Stimulated activated CD8-positive, alpha-beta memory T cell treated with anti-CD3 and anti-CD28 coated beads, Interleukin-4, amount 100 ng/mL, for 1 hour (primary cell): ENCODE measurements at places on chromosomes 2 and 18.

- no peak for DNase-seq
These were observed 136.0 kb upstream of the SPOPL start for GRCh38 chr2:138365581-138365980.

GRCh38 chr2:189698020-189698887 lies 23.8 kb downstream of the ANKAR start:
- DNase-seq: no peak

DNA sequence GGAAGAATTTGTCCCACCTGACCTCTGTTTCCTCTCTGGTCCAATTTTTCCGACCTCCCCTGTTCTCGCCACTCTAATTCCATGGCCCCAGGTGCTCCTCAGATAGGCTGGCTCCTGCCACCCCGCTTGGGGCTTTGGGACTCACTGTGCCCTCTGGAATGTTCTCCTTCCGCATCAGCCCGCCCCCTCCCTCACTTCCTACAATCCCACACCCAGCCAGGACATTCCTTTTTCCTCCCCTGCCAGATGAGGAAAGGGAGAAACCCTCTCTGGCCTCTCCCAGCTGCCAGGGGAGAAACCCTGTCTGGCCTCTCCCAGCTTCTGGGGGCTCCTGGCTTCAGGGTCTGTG lies 3.1 kb upstream of the OR6B2 start:
- DNase-seq: no peak

DNA sequence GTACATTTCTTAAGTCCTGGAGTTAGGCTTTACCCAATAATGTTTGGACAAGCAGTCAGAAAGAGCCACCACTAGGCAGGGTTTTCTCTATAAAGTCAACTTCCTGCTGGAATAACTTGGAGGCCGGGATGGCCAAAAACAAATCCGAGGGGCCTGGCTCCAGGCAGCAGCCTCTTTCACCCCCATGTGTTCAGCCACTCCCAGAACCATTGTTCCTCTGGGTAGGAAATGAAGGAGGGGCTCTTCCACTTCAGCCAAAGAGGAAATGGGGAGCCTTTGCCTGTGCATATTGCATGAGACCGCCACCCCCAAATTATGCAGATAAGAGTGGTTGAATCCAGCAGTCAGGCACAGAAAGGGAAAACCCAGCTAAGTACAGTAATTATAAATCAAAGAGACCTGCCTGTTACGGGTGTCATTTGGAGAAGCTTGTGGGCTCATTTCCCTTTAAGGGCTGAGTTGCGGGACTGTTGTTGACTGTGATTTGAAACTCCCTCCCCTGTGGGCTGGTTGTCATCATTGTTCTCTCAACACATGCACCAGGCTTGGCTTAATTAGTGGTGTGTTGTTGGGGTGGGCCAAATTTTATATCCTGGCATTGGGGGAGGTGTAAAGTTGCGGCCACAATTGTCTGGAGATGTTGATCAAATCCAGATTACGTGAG lies 212.8 kb upstream of the SOX11 start:
- DNase-seq: no peak

DNA sequence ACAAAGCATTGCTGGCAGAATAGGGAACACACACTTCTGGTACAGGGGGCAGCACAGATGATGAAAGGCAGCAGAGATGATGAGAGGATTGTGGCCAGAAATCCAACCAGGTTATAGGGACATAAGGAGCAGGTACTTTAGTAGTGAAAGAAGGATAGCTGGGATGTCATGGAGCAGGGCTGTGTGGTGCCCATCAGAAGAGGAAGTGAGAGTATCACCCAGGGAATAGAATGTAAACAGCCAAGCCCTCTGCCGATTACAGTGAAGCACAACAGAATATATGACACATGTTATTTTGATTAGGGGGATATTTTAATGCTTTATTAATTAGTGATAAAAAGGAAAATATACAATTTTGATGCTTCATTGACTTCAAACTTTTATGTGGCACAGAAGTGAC lies 883.4 kb upstream of the CDH2 start:
- DNase-seq: no peak

DNA sequence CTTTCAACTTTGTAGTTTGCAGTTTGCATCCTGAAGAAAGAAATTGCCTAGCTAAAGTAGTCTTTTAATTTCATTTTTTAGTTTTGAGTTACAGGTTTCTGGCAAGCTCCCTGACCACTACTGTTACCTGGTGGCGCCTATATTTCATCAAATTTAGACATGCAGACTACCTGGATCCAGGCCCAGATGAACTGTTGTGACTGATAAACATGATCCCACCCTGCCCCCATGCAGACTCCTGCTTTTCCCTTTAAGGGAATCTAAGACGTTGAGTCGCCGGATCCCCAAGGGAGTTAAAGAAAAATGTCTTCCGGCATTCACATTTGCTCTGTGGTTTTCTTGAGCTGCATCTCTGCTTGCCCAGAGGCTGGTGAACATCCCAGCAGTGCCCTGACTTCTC lies 22.2 kb downstream of the METAP1D start:
- no peak for DNase-seq

- DNase-seq: no peak
These were observed 411.6 kb downstream of the RND3 start for GRCh38 chr2:150075831-150076230.

GRCh38 chr18:35377875-35378573 lies 887 bp upstream of the ZNF396 start:
- no peak for DNase-seq

DNA sequence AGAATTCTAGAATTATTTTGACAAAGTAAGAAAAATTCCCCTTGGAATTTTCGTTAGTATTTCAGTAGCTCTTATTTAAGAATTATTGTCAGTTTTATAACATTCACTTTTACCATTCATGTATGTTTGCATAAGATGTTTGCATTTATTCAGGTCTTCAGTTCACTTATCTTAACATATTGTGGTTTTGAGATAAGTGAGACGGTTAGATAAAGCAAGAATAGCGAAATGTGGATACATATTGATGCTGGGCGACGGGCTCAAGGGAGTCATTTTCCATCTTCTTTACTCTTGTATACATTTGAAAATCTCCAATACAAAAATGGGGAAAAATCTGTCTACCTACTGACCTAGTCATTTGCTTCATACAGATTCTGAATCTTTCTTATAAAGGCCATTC lies 156.7 kb upstream of the HDAC4 start:
- no peak for DNase-seq

DNA sequence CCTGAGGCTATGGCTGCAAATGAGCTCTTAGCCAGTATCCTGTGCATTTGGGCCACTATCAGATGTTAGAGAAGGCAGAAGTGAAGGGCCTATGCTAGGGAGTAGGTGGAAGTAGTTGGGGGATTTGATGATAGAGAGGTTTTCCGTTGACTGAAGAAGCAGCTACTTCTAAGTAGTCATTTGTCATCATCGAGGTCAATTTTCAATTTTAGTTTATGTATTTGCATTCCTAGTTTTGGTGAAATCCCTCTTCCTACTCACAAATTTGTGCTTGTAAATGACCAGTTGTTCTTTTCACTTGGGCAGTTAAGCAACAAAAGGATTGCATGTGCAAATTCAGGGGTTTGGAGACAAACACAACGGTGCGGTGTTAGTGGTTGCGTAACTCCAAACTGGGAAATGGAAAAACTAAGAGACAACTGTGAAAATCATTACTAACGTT lies 48.5 kb upstream of the PELI1 start:
- no peak for DNase-seq

DNA sequence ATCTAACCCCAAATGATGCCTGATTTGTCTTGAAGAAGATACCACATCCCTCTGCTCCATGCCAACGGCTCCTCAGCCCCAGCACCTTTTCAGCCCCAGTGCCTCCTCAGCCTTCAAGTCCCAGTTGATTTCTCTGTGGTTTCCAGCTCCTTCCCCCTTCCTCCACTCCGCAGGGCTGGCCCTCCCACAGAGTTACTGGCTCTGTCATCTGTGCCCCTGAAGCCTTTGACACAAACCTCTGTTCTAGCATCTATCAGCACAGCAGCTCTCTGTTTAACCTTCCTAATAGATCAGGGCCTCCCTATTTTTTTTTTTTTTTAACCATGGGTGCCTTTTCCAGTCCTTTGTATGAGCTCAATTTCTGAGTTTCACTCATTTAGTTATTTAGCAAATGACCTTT lies 201.3 kb upstream of the CXCR4 start:
- DNase-seq: no peak

- no peak for DNase-seq
These were observed 27.2 kb downstream of the ANKRD29 start for GRCh38 chr18:23635283-23636070.

- DNase-seq: no peak
These were observed 247.1 kb upstream of the SIX2 start for GRCh38 chr2:45256173-45256866.

GRCh38 chr2:207317378-207317984 lies 151.7 kb upstream of the KLF7 start:
- DNase-seq: no peak

- no peak for DNase-seq
These were observed 36.7 kb downstream of the NDUFAF7 start for GRCh38 chr2:37268111-37268510.

GRCh38 chr2:142803158-142803557 lies 74.3 kb upstream of the KYNU start:
- DNase-seq: no peak

DNA sequence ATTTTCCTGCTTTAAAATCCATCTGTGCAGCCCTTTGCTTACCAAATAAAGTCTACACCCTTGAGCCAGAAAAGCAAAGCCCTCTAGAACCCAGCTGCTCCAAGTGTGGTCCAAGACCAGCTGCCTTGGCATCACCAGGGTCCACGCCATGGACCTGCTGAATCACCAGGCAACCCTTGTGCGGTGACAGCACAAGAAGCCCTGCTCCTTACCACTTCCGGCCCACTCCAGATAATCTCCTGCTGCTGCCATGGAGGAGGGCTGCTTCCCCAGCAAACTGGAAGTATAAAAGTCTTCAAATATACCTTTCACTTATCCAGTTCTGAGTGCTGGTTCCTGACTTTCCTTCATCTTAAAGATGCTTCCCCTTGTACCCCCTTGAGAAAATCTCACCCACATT lies 106.0 kb upstream of the PKDCC start:
- no peak for DNase-seq

- no peak for DNase-seq
These were observed 20.3 kb downstream of the RAB3GAP1 start for GRCh38 chr2:135072125-135072997.

DNA sequence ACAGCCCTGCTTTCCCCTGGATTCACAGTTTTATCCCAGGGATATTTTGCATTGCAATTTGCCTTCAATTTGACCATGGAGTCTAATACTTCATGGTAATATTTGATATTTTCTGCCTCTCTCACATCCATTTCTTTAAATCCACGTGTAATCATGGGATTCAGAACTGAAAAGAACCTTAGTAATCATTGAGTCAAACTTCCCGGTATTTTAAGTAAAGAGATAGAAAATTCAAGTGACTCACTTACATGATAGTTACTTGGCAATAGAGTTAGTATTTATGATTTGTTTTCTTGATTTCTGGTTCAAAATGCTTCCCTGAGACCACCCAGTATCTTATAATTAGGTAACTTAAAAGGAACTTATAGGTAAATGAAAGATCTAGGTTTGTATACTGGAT lies 33.7 kb upstream of the CDC42EP3 start:
- no peak for DNase-seq

GRCh38 chr2:203675086-203675485 lies 31.4 kb upstream of the CD28 start:
- DNase-seq: no peak
